ENCODE measurements at places on chromosomes 5 and 9.

- no peak for DNase-seq
These were observed 58.8 kb downstream of the C9orf153 start for GRCh38 chr9:86200599-86201162.

DNA sequence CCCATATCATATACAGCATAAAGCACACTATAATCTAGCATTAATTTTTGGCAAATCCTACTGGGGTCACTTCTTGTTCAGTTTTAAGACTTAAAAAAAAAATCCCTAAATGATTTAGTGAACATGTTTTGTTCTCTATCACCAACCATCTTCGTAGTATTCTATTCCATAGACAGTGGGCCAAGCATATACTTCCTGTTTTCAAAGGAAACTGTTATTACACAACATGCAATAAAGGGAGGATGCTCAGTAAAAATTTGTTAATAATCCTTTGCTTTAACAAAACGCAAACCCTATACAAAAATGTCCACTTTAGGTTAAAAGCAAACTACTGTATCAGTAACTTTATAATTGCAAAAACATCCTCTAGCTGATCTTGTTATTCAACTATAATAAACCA lies 13.0 kb downstream of the CCNH start:
- no peak for DNase-seq

DNA sequence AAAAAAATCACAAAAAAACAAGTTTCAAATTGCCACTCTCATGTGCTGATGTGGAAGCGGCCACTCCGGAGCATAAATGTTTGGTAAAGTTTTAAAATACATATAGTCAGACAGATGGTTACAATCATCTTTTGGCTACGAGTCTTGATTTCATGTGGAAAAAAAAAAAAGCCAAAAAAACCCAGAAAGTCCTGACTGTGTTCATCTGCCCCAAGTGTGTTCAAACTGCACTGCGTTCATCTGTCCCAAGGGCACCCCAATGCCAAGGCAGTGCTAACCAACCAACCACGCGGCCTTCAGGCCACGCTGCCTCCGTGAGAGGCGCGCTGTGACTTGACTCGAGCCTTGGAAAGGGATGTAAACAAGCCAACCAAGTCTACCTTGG lies 127.1 kb downstream of the MYO10 start:
- DNase-seq = no peak

DNA sequence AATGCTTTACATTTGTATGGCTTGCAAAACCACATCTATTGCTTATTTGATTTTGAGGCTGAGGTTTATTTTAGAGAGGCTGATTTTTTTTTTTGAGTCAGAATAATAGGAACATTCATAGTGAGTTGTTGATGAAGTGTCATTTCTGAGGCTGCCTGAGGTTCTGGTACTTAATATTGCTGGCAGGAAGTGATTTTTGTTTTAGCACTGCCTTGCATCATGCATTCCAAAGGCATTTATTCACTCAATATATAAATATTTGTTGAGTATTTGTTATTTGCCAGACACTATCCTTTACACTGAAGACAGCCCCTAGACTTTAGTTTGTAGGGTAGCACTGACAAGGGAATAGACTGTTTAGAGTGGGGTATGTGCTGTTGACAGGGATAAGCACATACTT lies 2.7 kb downstream of the RNF20 start:
- DNase-seq = no peak

GRCh38 chr5:173764332-173765028 lies 123.7 kb upstream of the CPEB4 start:
- DNase-seq = peak; percentile 70

DNA sequence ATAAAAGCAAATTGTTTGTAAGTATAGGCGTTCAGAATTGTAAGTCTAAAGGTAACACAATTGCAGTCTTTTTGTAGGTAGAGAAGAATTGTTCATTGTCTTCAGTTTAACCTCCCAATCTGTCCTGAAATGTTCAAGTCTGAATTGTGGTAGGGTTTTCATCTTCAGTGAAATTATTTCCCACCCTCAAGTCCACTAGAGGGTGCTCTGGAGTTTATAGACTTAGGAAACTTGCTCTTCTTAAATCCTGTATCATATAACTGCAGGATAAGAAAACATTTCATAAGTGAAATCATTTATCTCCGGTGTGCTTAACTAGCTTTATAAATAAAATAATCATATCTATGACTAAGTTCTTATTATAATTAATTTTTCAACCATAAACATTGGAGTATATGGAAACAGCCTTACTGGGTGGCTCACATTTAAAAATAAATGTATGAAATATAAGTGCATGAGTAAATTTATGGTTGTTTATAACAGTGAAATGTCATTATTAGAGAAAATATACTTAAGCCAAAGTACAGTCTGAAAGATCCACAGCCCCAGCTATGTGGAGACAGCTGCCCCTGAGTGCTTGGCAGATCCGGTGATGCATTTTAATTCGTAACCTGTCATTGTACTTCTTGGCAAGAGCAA lies 182.4 kb upstream of the OTULINL start:
- no peak for DNase-seq

DNA sequence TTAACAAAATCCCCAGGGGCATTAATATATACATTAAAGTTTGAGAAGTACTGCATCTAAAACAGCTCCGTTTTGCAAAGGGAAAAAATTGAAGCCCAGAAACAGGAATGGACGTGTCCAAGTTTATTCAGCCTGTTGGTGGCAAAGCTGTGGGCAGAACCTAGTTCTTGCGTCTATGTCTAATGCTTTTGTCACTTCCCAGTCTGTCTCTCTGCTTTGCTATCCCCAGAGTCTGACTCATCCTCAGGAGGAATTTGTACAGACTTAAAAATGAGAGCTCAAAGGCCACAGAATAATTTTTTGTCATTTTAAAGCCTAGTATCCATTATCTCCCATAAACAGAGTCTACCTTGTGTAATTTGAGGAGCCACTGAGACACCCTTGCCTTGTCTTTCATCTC lies 330.9 kb upstream of the GRIA1 start:
- no peak for DNase-seq

GRCh38 chr5:109997161-109997560 lies 307.4 kb downstream of the MAN2A1 start:
- no peak for DNase-seq

- DNase-seq = no peak
These were observed 26.2 kb downstream of the GPR21 start for GRCh38 chr9:123059472-123060220.

- no peak for DNase-seq
These were observed 34.6 kb upstream of the F2R start for GRCh38 chr5:76681287-76681686.
